ENCODE measurements at places on chromosomes 7 and 10.

GRCh38 chr10:132605390-132605789, 67.8 kb downstream of the INPP5A start:
- no peak for DNase-seq

- DNase-seq, result no peak
Measured at GRCh38 chr10:8594711-8595110, 540.2 kb downstream of the GATA3 start.

DNA sequence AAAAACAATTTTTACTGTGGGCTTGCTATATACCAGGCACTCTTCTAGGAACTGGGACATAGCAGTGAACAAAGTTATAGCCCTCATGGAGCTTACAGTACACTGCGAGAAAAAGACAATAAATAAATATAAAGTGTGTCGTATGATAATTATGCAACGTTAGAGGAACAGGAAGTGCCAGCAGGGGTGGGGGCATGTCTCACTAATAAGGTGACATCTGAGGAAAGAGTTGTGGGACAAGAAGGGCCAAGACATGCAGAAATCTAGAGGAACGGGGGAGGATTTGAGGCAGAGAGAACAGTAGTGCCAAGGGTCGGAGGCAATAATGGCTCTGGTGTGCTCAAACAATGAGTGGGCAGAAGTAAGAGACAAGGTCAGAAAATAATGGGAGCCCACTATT, 52.8 kb downstream of the LMBR1 start:
- no peak for DNase-seq

GRCh38 chr7:71925663-71926062, 486.5 kb downstream of the CALN1 start:
- DNase-seq, result no peak

GRCh38 chr10:91742229-91742628, 56.0 kb upstream of the TNKS2 start:
- no peak for DNase-seq

DNA sequence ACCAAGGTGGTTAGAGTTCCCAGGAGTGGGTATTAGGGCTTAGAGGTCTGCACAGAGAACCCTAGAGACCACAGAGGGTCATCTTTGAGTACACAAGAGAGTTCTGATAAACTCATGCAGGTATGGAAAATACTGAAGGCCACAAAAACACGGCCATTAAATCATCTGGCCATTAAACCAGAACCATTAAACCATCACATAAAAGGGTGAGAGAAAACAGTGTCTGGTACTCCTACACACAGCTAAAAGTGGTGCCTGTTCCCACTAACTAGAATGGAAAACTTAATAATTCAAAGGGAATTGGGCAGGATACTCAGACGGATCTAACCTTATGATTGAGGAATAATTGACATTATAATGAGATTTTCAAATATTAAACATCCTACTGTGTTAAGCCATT, 679.4 kb downstream of the TNS3 start:
- DNase-seq, result no peak

- no peak for DNase-seq
Measured at GRCh38 chr10:34145715-34146114, 669.4 kb downstream of the PARD3 start.

GRCh38 chr7:158414486-158414961, 173.1 kb downstream of the PTPRN2 start:
- no peak for DNase-seq

DNA sequence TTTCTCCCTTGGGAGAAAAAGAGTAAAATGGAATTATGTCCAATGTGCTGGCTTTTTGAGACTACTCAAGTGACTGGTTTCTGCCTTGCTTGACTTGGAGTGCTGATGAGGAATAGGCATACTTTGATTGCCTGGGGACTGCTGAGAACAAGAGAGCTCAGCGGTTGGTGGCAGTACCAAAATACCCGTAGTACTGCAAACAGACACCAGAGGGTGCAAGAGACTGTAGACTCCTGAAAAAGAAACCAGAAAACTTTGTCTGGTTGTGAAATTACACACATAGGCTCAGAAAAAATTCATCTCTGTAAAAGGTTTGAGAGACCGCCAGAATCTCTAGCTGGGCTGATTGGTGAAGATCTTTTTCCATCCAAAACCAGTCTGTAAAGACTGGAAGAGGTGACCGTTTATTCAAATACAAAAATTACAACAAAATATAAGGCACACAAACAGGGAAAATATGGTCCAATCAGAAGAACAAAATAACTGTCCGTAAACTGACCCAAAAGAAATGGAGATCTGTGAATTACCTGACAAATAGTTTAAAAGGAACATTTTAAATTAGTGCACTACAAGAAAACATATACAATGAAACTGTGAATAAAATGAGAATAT, 18.5 kb downstream of the BICC1 start:
- no peak for DNase-seq

- DNase-seq, result no peak
Measured at GRCh38 chr7:128810997-128811396, 19.2 kb upstream of the FLNC start.

DNA sequence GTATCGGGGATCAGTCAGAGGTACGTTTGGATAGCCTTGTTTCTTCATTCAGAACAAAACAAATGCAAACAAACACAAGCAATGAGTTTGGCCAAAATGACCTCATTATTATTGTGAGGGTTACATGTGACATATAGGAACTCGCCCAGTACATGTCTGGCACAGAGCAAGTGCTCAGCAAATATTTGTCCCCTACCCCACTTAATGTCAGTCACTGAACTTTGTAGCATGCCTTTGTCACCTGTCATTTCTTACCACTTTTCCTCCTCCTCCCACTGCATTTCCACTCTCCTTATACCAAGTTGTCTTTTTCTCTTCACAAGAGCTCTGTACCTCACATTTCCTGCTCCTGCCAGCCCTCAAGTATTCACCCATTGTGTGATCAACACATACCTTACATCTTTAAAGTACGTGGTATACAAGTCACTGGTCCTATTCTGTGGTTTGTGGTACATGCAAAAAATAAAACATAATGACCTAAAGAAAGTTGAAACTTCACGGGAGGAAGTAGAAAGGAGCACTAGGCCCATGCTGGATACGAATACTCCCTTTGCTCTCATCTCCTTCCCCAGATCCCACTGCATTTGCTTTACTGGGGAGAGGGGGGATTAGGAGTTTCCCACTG, 236.0 kb downstream of the INHBA start:
- no peak for DNase-seq

GRCh38 chr7:37758501-37759045, 75.0 kb downstream of the GPR141 start:
- no peak for DNase-seq

DNA sequence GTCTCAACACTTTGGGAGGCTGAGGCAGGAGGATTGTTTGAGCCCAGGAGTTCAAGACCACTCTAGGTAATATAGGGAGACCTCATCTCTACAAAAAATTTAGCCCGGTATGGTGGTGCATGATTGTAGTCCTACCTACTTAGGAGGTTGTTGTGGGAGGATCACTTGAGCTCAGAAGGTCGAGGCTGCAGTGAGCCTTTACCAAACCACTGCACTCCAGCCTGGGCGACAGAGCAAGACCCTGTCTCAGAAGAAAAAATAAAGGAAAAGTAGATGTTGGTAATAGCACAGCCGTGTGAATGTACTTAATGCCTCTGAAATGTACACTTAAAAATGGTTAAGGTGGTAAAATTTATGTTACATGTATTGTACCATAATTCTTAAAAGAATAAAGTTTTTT, 25.3 kb downstream of the TIMM23 start:
- DNase-seq, result no peak

DNA sequence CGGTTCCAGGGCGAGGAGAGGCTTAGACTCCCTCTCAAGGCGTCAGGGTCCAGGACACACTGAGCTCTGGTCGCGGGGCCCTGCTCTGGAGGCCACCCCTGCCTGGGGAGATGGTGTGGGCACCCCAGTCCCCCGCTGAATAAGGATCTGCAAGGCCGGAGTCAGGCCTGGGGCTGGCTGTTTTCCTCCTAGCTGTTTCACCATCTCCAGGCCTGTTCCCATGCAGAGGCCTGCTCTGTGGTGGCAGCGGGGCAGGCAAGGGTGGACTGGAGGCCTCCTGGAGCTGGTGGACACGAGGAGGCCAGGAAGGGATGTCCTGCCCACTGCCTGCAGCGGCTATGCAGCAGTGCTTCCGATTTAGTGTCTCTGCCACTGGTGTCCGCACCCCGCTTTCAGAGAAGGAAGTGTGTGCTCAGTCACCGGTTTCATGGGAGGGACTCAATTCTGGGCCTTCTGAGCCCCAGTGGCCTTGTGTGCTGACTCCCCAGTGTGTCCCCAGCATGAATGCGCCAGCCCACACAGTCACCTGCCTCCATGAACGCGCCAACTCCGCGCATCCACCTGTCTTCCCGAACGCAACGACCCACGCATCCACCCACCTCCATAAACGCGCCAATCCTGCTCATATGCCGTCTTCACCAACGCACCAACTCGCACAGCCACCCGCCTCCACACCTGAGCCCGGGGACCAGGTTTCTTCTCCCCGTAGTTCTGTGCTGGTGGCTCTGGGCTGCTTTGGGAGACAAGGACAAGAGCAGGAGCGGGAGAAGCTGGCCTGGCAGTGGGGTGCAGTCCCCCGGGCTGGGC, 14.5 kb upstream of the GPR146 start:
- DNase-seq, result no peak

DNA sequence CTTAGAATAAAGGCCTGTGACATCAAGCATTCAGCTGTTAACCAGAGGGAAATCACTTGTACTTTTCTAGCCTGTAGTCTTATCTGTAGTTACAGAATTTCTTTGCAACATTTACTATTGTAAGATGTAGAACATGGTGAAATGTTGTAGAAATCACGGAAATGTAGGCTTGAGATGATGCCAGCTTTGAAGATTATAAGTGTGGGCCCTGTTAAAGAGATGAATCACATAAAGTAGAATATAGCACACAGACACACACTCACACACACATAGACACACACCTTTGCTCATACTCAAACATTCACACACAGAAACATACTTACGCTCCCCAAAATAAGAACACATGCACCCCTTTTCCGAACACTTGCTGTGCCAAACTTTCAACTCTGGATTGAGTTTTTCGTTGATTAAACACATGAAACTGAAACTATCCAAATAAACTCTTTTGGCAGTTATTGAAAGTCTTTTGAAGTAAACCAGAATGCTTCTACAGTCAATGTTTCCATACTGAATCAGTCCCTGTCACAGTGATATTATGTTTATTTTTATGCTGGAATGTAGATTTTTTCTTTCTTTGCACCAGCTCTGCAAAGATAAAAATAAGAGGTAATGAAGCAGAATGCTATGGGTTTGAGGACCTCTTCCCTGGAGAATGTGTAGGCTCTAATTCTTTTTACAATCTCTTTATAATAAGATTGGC, 230.3 kb upstream of the MEOX2 start:
- DNase-seq, result no peak

GRCh38 chr7:70763961-70764691, 367.8 kb upstream of the GALNT17 start:
- no peak for DNase-seq

- DNase-seq, result no peak
Measured at GRCh38 chr7:84492098-84493034, 297.8 kb upstream of the SEMA3A start.
